Stimulated activated CD4-positive, alpha-beta T cell treated with anti-CD3 and anti-CD28 coated beads, Interleukin-1b, Interleukin-23, amount 100 ng/mL, for 24 hours (primary cell): ENCODE measurements at places on chromosomes 3 and 15.

DNA sequence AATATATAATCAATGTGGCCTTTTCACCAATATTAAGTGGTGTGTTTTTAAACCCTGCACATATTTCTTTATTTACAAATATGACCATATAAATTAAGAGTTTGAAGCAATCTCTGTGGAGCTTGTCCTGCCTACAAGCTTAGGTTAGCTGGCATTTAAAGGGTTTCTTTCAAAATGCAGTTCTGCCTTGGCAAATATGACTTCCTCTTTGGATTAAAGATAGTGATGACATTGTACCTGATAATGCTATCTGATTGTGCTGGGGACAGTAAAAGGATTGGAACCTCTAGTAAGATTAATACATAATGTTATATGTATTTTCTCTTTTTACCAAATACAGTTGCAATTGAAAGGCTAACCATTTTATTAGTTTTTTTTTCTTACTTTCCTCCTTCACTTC is 249.1 kb downstream of the OTOL1 start:
- no peak for DNase-seq

DNA sequence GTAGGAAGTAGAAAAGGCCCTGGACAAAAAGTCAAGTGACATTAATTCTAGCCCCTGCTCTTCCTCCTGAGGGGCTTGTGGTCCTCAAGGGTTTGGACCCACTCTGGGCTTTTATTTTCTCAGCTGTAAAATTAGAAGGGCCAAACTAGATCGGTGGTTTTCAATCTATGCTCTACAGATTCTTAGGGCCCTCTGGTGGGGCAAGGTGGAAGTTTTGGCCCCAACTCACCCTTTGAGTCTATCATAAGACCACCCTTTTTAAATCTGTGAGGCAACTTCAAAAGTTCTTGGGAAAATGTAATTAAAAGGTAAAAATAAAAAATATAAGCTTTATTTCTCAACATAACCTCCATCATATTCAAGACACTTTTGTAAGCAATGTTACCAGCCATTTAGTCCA is 25.6 kb upstream of the CFAP161 start:
- DNase-seq: no peak

GRCh38 chr3:12449889-12450682 is 34.2 kb upstream of the TSEN2 start:
- no peak for DNase-seq

- DNase-seq: no peak
Observed at GRCh38 chr15:78929536-78930264, 15.1 kb downstream of the CTSH start.

- no peak for DNase-seq
Observed at GRCh38 chr3:38204599-38205471, 39.5 kb downstream of the OXSR1 start.

DNA sequence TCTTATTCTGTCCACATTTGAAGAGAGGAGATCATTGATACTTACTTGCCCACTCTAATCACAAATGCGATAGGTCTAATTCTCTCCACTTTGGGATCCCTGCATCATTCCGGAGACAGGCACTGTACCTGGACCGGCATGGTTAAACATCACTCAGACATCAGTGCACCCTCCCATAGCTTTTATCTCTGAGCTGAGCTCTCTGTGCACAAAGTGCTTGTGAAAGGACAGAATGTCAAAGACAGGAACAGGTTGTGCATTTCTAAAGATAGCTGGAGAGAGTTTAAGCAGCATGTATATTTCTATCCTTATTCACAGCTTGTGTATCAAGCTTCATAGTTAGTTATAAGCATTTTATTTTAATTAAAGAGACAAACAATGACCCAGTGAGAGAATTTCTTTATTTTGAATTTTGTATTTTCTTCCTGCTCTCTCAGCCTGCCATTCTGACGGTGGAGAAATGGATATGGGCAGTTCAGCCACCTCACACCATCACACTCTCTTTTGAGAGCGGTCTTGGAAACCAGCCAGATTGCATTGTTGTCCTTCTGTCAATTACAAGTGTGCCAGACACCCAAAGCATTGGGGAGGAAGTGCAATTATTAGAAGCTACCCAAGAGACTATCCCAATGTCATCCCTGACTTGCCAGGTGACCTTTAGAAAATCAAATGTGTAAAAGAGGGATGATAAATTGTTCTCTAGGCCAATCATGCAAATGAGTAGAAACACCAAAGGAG is 65.2 kb upstream of the CHL1 start:
- DNase-seq: no peak

DNA sequence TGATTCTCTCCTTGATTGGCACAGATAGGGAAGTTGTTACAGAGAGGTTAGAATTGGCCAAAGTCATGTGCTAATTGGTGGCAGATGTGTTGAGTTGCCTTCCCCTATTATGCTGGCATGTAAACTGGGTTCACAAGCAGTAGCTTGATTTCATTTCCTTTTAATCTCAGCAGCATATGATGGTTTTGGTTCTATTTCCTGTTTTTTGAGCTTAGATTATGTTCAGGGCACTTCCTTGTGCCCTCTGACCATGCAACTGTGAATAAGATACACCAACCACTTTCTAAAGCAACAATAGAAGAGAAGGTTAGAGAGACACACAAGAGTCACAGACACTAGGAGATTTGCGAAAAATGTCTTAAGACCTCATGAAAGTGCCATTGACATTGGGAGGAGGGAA is 16.5 kb downstream of the HPS3 start:
- no peak for DNase-seq

DNA sequence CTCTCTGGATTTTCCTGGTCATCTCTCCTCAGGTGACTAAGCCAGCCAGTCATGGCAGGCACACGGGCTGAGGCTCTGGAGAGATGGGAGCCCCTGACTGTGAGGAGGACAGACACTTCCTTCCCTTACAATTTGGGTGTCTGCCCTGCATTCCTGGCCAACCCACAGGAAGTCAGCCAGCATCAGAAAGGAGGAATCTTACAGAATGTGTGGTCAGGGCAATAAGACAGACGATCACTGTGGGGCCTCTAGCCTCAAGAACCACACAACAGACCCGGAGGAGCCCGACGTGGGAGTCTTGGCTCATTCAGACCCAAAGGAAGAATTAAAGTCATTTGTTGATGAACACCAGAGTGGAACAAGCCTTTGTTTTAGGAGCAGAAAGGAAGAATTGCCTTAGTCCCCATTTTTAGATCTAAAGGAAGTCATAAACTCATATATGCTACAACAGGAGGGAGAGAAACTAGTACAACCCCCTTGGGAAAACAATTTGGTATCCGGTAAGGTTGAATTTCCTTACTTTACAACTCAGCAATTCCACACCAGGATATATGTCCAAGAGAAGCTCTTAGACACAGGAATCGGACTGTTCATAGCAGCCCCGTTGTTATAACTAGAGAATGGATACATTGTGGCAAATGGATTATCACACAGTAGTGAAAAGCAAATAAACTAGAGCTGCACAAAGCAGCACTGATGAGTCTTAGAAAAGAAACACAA is 62.2 kb downstream of the ABTB1 start:
- DNase-seq: no peak

DNA sequence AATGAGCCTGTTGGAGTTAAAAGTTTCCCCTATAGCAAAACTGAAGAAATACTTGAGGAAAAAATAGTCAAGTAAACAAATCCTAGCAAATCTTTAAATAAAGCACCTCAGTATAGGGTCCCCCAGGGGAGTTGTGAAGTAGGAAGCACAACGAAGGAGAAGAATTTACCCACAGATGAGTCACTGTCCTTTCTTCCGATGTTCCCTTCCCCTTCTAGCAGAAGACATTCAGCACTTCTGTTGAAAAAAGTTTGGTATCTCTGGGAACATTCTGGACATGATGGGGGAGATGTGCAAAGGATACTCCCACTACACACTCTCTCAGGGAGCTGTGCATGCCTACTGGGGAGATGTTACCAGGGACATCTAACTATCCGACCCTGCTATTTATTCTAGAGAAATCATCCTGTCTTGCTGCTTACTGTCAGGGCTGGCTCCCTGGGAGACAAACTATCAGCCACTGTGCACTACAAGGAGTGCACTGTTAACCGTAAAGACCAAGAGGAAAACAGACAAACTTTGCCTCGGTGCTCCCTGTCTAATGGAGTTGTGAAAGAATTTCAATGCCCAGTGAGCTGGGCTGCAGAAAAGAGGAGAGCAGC is 93.8 kb downstream of the RFTN1 start:
- DNase-seq: no peak

- no peak for DNase-seq
Observed at GRCh38 chr3:152790651-152791387, 44.1 kb upstream of the P2RY1 start.

- DNase-seq: no peak
Observed at GRCh38 chr3:128872282-128872681, 7.1 kb upstream of the ACAD9 start.
